Stromal cell of bone marrow (primary cell): ENCODE measurements at places on chromosomes 4 and X.

GRCh38 chr4:77818602-77819403, at the start of gene CNOT6L:
Gene CNOT6L, minus strand, starts transcription at chr4:77819368. Its CDS starts 60 bp downstream, at chr4:77819308.
- peak; percentile 44 for DNase-seq

- DNase-seq: peak; percentile 59
Measured at GRCh38 chrX:46298821-46299220, 246.4 kb downstream of the ZNF674 start.

DNA sequence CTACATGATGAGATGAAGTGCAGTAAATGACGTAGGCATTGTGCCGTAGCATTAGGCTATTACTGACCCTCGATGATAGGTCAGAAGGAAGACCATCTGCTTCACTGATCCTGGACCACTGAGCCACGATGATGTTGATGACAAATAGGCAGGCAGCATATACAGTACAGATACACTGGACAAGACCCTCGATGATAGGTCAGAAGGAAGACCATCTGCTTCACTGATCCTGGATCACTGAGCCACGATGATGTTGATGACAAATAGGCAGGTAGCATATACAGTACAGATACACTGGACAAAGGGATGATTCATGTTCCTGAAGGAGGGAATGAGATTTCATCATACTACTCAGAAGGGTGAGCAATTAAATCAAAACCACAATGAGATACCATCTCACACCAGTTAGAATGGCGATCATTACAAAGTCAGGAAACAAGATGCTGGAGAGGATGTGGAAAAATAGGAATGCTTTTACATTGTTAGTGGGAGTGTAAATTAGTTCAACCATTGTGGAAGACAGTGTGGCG, 50.9 kb downstream of the BEND4 start:
- no peak for DNase-seq

DNA sequence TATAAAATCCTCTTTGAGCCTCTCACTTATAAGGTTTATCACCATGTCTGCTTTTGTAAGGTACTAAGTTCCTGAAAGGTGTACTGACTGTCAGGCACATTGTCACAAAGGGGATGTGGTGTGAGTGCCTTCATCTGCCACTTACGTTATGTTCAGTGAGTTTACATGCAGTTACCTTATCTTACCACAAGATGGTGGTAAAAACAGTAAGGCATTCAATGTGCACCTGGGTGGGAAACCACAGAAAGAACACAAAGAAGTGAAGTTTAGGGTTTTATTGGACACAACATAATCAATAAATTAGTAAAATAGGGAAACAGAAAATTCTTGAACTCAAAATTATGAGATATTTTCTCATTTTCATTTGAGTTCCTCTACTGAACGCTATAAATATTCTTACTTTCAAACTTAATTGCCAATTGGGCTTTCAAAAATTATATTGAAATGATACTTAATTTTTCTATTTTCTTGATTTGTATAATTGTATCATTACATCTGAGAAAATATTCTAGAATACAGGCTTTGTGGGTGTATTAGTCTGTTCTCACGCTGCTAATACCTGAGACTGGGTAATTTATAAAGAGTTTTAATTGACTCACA, 650.8 kb downstream of the PCDH7 start:
- DNase-seq: peak; percentile 8

DNA sequence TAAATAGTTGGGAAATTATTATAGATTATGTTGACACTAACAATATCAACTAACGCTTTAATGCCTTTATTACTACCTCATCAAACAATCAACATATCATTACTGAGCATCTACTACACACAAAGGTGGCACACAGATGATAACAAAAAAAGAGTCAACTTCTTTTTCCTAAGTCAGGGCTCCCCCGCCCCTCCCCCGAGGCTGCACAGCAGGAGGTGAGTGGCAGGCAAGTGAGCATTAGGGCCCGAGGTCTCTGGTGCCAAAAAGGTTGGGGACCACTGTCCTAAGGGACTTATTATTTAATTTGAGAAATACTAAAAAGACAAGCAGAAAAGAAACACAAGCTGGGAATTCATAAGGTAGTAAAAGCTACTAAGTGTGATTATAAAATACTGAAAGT, 50.3 kb upstream of the MCF2 start:
- DNase-seq: no peak

DNA sequence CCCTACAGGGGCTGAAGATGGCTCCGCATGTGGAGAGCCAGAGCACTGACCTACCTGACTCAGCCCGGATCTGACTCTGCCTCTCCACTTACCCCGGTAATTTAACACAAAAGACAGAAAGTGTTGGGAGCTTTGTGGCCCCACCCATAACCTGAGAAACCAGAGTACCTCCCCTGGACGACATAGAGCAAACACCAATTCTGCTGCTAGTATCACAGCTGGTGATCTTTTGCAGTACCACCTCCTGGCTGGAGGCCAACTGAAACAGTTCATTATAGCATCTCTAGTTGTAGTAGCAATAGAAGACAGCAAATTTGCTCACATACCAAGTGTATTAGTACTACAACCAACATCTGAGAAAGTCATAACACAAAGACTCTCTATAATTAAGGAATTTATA, 443.9 kb downstream of the KLHL4 start:
- DNase-seq: no peak

- no peak for DNase-seq
Measured at GRCh38 chr4:93751411-93751810, 77.1 kb upstream of the ATOH1 start.
